NCI-H82 (cell line): ENCODE measurements at places on chromosomes 16 and 17.

DNA sequence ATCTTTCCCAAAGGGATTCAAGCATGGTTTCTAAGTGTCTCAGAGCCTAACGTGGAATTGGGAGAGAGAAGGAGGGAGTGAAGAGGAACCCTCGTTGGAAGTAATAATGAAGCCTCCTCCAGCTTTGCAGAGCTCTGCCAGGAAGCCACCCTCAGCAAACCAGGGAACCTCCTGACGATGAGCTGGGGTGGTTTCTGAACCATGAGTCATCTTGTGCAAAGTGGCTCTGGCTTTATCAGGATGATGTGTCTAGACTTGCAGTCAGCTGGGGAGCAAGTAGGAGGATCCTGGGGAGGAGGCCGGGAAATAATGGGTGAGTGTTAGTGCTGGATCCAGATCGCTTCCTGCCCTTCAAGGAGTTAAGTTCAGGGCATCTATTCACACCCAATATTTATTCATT lies 191.7 kb upstream of the RBFOX1 start:
- no peak for DNase-seq

- DNase-seq, result no peak
Observed at GRCh38 chr16:85037050-85037410, 9.4 kb downstream of the KIAA0513 start.

DNA sequence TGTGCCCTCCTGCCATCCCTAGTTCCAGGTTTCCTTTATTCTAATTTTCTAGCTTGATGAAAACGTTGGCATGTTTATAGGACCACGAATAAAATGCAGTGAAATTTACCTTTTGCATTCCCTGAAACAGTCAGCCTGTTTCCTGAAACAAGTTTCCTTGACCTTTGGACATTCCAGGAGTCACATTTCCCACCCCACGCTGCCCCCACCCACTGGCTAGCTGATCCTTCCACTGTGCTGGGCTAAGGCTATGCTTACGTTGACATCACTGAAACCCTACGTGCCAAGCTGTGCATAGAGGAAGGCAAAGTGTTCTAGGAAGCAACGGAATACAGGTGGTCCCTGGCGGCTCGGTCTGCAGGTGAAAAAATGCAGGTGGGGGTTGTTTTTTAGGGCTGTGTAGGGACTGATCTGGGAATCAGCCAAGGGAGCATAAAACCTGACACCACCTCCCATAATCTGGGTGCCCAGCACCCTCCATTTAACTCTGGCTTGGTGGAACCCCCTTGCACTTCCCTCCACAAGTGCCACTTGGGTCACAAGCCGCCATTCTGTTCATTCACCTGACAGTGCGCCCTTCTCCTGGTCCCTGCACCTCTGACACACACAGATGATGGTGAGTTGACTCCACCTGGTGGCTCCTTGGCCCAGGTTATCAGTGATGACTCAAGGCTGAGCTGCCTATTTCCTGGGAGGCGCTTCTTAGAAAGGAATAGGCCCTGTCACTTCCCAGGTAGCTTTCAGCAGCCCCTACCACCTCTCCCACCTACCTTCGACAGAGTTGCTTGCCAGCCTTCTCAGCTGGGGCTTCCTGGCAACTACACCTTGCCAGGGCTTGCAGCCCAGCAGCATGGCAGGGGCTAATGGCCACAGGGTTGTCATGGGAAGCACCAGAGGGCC lies 83.7 kb downstream of the N4BP1 start:
- DNase-seq, result peak; percentile 54

- no peak for DNase-seq
Observed at GRCh38 chr16:68421076-68421475, 27.2 kb downstream of the SMPD3 start.

GRCh38 chr16:87854053-87854906 lies 15.0 kb downstream of the SLC7A5 start:
- no peak for DNase-seq

GRCh38 chr17:76640550-76641380 lies 2.8 kb downstream of the ST6GALNAC1 start:
- no peak for DNase-seq

DNA sequence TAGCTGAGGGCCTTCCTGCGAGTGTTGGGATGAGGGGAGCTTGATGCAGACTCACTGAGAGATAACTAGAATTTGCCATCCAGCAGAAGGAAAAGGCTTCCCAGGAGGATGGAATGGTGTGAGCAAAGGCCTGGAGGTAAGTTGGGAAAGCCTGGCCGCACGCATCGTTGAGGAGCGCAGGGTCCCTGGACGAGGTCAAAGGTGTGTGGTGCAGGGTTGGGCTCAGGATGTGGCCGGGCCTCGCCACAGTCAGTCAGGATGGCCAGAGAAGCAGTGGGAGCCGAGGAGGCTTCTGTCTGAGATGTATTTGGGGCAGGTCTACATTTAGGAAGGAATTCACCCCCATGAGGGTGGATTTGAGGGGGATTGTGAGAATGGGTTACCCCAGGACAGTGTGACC lies 16.4 kb downstream of the DRC3 start:
- no peak for DNase-seq

DNA sequence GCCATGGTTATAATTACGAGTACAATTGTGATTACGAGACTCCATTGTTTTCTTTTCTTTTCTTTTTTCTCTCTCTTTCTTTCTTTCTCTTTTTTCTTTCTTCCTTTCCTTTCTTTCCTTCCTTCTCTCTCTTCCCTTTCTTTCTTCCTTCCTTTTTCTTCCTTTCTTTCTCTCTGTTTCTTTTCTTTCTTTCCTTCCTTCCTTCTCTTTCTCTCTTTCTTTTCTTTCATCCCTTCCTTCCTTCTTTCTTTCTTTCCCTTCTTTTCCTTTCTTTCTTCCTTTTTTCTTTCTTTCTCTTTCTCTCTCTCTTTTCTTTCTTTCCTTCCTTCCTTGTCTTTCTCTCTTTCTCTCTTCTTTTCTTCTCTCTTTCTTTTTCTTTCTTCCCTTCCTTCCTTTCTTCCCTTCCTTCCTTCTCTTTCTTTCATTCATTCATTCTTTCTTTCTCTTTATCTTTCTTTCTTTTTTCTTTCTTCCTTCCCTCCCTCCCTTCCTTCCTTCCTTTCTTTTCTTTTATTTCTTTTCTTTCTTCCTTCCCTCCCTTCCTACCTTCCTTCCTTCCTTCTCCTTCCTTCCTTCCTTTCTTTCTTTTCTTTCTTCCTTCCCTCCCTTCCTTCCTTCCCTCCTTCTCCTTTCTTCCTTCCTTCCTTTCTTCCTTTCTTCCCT lies 14.1 kb upstream of the NTN1 start:
- DNase-seq, result no peak

GRCh38 chr17:77127735-77128361 lies 12.9 kb upstream of the SEC14L1 start:
- DNase-seq, result no peak

DNA sequence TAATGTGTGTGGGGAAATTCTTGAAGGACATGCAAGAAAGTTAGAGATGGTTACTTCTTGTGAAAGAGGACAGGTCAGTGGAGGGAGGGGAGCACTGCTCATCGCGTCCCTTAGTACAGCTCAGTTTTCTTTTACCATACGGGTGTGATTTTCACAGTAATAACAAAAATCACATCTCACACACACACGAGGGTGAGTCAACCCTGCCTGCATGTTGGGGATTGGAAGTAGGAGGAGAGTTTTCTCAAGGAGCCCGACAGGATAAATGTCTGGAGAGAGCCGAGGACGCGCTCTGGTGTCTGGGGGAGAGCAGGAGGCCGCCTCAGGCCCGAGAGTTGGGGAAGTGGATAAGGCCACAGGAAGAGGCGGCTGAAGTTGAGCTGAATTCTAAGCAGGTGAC lies 16.4 kb downstream of the PLCD3 start:
- no peak for DNase-seq

GRCh38 chr16:62700426-62701294 lies 664.4 kb upstream of the CDH8 start:
- DNase-seq, result peak; percentile 26

- DNase-seq, result no peak
Observed at GRCh38 chr17:77476931-77477805, 336.4 kb downstream of the SEC14L1 start.

DNA sequence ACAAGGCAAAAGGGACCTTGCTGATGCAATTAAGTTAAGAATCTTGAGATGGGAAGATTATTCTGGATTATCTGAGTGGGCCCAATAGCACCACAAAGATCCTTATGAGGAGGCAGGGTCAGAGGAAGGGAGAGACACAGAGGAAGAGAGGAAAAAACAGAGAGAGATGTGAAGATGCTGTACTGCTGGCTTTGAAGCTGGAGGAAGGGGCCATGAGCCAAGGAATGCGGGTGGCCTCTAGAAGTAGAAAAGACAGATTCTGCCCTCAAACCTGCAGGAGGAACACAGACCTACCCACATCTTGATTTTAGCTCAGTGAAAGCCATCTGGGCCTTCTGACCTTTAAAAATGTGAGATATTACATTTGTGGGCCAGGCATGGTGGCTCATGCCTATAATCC lies 8.1 kb upstream of the CPSF4L start:
- DNase-seq, result no peak

DNA sequence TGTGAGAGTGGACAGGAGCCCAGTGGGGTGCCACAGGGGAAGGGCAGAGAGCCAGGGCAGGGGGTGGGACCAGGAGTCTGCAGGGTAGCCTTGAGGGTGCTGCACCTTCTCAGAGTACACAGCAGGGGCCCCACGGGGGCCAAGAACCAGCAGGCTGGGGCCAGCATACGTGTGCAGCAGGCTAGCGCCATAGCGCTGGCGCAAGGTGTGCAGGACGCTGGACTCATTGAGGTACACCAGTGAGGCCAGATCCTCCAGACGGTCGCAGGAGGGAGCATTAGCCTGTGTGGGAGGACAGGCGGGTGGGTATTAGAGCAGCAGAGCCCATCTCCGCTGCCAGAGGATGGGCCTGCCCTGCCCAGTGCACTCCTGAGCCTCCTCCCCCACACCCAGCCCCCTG lies 58.8 kb downstream of the MYO18A start:
- no peak for DNase-seq

- DNase-seq, result no peak
Observed at GRCh38 chr16:53142823-53143568, 88.2 kb downstream of the CHD9 start.

DNA sequence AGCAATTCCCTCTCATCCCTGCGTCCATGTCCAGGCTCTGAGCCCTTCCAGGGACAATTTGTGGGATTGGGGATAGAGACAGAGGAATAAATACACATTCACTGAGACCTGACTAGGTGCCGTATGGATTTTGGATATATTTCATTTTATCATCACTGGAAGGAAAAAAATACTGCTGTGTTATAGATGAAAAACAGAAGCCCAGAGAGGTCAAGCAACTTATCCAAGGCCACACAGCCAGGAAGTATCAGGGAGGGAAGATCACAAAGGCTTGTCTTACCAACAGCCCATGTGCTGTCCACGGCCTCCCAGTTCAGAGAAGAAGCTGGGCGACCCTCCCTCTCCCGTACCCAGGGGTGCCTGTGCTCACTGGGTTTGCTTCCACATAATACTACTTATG lies 6.1 kb upstream of the HAP1 start:
- no peak for DNase-seq

DNA sequence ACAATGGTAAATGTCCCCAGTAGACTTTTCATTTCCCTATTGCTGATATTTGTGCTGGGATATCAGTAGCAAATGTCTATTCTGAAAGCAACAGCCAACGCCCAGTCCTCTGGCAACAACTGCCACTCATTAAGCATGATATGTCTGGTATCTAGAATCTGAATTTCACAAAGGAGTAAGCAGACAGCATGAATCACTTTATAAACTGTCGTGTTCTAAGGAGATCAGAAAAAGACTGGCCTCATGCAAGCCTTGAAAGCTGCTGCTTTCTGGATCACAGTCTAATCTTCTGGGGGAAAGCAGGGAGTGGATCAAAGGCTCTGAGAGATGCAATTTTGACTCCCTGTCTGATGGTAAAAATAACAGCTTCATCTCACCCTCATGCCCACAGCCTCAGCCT lies 153.1 kb upstream of the NOG start:
- DNase-seq, result no peak

- no peak for DNase-seq
Observed at GRCh38 chr17:82864713-82865248, 25.0 kb upstream of the ZNF750 start.

GRCh38 chr16:8989099-8989878 lies 25.6 kb upstream of the USP7 start:
- no peak for DNase-seq

DNA sequence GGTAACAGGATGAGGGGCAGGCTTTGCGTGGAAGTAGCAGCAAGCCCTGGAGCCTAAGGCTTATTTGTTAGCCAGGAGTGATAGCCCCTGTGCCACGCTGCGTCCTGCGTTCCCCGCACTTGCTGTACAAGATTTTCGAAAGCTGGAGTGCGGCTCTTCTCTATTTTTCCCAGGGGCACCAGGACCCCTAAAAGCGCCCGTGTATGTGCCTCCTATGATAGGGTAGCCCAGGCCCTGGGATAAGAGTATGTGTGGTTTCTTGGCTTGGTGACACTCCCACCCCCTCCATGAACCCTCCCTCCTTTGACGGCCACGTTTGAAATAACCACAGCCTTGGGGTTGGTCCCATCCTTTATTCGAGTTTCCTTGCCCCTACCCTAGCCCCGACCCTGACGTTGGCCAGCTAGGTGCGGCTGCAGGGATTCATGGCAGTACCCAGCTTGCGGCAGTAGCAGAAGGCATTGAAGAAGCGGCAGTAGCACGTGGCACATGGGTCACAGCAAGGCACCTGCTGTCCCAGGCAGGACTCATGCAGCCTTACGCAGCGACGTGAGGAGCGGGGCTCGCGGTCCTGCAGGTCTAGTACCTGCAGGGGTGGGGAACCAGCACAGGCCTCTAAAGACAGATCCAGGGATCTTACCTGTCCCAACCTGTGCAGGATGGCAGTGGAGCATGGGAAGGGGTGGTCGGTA lies 968 bp downstream of the AGRP start:
- no peak for DNase-seq

DNA sequence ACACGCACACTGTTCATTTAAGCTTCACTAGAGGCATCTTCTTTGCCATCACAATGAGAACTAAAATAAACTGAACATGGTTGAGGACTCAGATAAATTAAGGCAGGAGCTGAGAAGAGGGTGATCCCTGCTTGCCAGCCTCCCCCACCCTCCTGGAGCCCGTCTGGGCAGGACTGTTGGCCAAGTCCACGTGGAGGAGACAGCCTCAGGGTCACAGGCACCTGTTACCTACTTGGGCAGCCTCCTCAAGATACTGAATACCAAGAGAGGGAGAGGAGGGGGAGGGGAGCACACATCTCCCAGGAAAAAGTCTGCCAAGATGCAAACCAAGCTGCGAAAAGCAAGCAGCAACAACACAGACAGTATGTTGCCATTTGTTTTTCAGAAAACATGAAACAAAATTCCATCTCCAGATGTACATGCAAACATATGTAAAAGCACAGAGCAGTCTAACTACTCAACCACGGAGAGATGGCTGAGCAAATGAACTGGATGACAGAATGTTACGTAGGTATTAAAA lies 67.4 kb downstream of the SLC39A11 start:
- DNase-seq, result no peak

- DNase-seq, result no peak
Observed at GRCh38 chr17:3978421-3979289, 14.4 kb upstream of the ATP2A3 start.

DNA sequence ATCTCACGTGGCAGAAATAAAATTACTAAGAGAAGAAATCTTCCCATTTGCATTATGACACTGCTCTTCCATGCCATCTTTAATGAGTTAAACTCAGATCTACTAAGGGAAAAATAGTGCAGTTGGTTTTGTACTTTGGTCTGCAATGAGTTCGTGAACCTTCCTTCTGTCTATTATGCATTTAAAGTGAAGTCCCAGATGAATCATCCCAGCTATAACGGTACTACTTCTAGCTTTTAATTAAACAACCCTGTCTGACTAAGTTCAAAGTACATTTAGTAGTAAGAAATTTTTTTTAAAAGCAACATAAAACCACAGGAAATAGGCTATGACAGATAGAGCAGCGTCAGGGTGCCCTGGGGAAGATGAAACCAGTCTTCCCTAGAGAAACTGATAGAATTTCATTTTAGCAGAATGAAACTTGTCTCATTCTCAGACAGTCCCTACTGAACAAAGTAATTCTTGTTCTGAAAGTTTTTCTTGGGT lies 1.8 kb downstream of the TMIGD1 start:
- DNase-seq, result no peak
